NCI-H82 (cell line): ENCODE measurements at places on chromosomes 5 and 9.
A peak's percentile ranks its signal among the peaks of the same experiment; 100 is the strongest.

DNA sequence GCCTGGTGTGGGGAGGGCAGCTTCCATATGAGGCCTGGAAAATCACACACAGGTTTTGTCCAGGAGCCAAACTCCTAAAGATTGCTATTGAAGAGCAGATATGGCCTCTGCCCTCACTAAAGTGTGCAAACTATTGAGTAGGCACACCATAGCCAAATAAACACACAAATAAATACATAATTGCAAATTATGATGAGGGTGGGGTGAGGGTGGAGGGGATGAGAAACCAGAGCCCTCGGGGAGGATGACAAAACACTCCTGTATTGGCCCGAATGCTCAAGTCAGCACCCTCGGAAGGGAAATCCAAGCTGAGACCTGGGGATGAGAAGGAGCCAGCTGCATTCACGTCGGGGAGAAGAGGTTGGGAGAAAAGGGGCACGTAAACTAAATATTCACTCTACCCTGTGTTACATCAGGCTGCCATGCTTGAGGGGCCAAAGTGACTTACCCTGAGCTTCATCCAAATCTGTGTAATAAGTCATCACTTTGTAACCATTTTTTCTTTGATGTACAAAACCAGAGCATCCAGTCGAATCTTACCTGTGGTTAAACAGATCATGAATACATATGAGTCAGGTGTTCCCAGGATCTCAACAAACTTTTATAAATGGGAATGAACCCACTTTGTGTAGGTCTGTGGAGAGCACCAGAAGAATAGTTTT is 73.9 kb upstream of the PCSK1 start:
- DNase-seq: no peak

DNA sequence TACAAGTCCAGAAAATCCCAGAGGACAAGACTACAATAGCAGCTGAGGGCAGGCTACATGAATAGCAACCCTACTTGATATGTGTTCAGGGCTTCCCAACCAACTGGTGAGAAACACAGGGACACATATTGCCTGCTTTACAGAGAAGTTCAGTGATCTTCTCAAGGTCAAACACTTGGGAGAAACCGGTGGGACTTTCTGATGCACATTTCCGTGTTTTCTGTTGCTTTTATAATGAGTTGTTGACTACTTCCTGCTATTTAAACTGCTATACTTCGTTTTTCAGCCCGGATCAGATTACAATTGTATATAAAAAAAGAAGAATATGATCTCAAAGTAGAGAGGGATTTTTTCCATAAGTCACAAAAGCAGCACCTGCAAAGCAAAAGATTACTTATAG is 175.1 kb downstream of the SNX18 start:
- no peak for DNase-seq

GRCh38 chr5:108312258-108312657 is 69.6 kb downstream of the FBXL17 start:
- DNase-seq: no peak

- no peak for DNase-seq
Observed at GRCh38 chr5:36382890-36383289, 81.2 kb upstream of the RANBP3L start.

- no peak for DNase-seq
Observed at GRCh38 chr5:72117307-72117706, 10.0 kb downstream of the MAP1B start.

DNA sequence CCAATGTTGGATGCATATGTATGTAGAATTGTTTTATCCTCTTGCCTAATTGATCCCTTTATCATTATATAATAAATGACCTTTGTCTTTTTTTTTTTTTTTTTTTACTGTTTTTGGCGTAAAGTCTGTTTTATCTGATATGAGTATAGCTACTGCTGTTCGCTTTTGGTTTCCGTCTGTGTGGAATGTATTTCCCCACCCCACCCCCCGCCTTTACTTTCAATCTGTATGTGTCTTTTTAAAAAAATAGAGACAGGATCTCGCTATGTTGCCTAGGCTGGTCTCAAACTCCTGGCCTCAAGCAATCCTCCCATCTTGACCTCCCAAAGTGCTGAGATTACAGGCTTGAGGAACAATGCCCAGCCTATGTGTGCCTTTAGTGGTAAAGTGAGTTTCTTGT is 11.3 kb downstream of the AHRR start:
- DNase-seq: no peak

DNA sequence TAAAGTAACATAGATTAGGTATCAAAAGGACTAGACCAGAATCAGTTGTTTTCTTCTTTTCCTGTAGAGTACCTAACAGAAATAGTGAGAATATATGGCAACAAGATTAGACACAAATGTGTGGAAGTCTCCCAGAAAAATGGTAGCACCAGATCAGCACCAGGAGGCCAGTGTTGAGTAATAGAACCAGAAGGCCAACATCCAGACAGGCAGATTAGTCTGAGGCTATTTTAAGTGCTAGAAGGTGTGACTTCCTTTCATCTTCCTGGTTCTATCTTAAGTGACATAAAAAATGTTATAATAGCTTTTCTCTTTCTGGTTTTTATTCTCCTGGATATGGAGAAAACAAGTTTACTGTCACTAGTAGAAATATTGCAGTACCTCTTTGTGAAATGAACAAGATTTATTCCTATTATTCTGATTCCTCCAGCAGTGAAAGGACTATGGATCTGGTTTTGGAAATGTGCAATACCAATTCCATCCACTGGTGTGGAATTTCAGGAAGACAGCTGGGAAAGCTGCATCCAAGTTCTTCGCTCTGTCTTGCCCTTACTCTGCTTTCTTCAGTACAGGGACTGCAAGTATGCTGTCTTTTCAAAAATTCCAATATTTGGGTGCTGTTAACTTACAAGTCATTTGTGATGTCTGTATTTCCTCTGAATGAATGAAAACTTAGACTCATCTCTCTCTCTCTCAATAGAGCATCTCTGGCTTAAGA is 39.1 kb downstream of the SHLD3 start:
- peak; percentile 23 for DNase-seq

GRCh38 chr9:136059851-136060670 is 35.0 kb downstream of the NACC2 start:
- DNase-seq: no peak

DNA sequence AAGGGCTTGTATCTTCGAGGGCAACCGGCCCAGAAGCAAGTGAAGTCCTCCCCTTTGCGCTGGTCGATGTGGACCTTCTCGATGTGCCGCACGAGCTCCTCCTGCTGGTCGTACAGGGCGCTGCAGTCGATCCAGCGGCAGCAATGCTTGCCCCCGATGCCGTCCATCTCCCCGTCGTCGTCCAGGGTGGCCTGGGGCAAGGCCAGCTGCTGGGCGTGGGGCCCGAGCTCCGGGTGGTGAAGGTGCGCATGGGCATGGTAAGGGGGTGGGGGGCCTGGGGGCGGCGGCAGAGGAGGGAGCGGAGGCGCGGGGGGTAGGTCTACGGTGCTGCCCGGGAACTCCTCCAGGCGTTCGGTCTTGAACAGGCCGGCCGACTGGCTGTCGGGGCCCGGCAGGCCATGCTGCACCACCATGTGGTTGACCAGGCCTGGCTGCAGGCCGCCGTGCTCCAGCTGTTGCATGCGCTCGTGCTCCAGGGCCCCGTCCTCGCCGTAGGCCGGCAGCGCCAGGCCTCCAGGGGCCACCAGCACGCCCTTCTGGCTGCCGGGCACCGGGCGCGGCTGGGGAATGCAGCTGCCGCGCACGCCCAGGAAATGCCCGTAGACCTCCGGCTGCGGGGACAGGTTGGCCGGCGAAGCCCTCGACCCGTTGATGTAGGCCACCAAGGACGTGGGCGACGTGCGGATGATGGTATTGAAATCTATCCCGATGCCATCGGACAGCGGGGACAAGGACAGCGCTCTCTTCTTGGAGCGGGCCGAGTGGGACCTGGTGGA is 181.8 kb downstream of the GLIS3 start:
- peak; percentile 26 for DNase-seq

GRCh38 chr5:43316421-43316820 is 3.2 kb upstream of the HMGCS1 start:
- DNase-seq: no peak

- DNase-seq: no peak
Observed at GRCh38 chr9:88984543-88984883, 6.8 kb upstream of the S1PR3 start.
